HS-27A (cell line): ENCODE measurements at places on chromosomes 11 and 22.

DNA sequence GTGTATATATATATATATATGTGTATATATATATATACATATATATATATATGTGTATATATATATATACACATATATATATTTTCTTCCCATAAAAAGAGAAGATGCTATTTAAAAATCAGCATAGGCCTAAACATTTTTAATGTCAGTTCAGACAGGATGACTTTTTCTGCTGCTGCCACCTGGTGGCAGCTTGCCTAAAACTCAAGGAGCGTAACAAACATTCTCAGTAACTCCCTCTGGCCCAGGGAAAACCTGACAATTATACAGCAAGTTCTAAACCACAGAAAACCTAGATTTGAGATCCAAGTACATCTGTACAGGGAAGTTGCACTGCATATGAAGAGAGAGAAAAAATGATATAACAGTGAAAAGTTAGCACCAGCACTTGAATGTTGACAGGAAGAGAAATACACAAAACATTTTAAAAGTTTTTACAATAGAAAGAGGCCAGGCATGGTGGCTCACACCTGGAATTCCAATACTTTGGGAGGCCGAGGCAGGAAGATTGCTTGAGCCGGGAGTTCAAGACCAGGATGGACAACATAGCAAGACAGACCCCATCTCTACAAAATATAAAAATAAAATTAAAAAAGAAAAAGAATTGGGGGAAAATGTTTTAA, 16.6 kb downstream of the OR8A1 start:
- no peak for DNase-seq

DNA sequence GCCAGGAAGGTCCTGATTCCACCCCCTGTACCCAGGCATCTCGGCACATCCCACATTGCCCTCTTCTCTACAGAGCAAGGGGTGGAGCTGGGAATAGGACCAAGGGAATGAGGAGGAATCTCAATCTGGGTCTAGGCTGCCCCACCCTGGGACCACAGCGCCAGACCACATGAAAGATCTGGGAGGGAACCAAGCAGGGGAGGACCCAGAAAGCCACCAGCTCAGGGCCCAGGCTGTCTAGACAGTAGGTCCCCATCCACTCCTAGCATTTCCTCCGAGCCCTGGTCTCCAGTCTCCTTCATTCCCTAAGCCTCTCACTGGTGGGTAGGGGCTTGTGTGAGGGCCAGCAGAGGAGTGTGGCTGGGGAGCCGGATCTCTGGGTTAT, 11.6 kb downstream of the PHLDB1 start:
- DNase-seq, result no peak

GRCh38 chr11:313304-313786, 495 bp upstream of the IFITM1 start:
- no peak for DNase-seq

DNA sequence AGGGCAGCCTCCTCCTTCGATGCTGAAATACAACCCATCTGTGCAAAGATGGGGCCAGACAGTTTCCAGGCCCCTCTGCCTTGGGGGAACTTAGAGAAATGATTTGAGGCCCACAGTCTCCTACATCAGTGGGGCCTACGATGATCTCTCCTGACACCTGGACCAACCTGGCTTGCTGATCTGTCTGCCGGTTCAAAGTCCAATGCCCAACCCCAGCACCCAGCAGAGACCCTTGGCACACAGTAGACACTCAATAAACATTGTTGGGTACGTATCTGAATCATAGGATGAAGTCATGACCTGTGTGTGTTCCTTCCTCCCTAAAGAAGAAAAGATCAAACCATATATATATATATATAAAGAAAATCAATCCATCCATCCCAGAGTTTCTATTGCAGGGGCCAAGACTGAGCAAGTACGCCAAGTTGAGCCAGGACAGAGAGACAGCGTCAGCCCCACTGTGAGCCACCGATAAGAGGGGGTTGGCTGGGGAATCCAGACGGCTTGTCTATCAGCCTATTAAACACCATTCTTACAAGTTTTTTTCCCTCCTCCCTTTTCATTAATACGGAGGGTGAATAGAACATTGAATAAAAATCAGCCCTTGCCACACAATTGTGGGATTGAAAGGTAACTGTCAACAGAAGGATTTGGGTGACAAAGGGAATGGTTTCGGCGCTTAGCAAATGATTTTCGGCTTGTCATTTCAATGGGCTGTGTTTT, 244.1 kb downstream of the MN1 start:
- DNase-seq, result no peak

DNA sequence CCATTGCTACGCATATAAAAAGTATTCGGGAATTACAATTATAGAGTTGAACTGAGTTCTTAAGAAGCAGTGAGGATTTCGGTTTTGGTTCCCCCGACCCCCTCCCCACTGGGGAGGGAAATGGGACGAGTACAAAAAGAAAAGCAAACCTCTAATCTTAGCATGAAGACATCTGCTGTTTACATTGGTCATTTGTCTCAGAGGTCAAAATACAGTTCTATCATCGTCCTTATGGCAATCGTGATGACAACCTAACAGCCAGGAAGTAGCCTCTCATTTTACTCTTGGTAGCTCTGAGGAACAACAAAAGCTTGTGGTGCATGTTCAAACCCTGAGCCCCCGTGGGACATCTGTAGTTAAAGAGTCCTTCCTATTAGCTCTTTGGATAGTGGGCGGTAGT, 3.2 kb upstream of the PRSS23 start:
- DNase-seq, result no peak

DNA sequence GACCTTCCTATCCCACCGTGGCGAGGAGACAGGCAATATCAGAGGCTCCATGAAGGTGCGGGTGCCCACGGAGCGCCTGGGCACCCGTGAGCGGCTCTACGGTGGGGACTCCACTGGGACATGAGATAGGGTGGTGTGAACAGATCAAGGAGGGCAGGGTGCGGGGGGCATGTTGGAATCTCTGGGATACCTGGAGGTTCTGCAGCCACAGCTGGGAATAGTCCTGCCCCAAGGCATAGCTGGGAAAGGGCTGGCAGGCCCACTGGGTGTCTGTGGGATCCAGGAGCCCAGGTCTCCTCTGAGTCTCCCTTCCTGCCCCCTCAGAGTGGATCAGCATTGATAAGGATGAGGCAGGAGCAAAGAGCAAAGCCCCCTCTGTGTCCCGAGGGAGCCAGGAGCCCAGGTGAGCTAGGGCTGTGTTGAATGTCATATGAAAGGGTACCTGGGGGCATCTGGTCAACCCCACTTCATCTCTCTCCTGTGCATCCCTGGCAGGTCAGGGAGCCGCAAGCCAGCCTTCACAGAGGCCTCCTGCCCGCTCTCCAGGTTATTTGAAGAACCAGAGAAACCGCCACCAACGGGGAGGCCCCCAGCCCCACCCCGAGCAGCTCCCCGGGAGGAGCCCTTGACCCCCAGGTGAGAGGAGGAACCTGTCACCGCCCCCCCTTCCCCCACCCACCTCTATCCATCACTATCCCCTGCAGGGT, 8.5 kb downstream of the PHOX2A start:
- DNase-seq, result no peak

- DNase-seq, result peak; percentile 20
Observed at GRCh38 chr11:64810891-64811272, 531 bp upstream of the MEN1 start.

DNA sequence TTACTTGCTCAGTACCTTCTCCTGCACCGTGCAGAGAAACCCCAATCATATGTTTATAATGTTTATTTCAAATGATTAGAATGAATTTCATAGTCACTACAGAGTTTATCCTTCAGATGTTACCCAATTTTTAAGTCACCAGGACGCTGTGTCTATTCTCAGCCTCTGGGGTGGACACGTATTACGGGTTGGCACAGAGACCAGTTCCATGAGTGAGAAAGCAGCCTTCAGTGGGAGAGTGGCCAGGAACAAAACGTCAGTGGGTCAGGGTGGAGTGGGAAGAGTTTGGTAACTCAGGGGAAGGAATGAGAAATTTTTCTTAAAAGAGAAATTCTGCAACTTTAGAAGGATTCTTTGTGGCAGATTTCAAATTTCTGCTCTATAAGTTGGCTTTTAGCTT, 77.1 kb upstream of the MTMR2 start:
- DNase-seq, result no peak

- no peak for DNase-seq
Observed at GRCh38 chr22:32533265-32534111, 58.9 kb downstream of the FBXO7 start.

- no peak for DNase-seq
Observed at GRCh38 chr11:129611661-129612446, 203.8 kb upstream of the TMEM45B start.

- DNase-seq, result no peak
Observed at GRCh38 chr22:25744694-25745093, 2.7 kb downstream of the MYO18B start.

GRCh38 chr11:106233191-106233590, 155.7 kb downstream of the AASDHPPT start:
- DNase-seq, result no peak

- DNase-seq, result no peak
Observed at GRCh38 chr11:19954899-19955298, 205.4 kb downstream of the DBX1 start.

DNA sequence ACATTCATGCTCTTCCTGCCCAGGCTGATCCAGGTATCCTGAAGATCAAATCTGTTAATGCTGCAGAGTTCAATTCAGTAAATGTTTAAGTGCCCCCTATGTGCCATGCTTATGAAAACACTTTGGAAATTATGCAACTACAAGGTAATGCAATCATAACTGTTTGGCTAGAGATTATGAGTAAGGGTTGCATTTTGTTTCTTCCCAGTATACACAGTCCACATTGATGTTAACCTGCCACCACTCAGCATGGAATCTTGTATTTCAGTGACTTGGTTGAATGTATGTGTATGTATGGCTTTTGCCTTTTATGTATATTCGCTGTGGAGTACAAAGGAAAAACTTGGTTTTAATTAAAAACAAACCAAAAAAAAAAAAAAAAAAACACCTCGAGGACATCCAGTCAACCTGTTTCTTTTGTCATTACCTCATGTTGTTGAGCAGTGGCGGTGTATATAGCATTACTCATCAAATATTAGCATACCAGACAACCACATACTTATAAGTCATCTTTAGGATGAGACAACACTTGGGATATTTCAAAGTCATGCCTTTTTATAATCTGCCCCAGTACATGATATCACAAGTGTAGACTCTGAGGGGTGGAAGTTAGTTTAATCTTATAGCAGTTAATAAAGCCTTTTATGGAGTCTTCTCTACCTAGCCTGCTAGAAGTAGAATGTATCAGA, 86.1 kb upstream of the HORMAD2 start:
- no peak for DNase-seq

DNA sequence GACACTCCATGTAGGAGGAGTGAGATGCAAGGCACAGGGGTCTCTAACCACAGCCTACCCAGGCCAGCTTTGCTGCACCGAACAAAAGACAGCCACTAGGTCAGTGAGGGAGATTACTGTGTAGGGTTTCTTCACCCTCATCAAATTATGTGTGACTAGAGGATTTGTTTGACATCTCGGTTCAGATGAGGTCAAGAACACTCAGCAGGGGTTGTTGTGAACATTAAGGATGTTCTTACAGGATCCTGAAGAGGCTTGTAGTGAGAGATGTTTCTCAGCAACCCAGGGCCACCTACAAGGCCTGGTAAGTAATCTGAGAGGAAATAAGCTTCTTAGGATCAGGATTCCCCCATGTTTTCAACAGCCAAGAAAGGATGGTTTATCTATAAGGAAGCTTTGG, 202.1 kb downstream of the NXPE2 start:
- DNase-seq, result no peak

DNA sequence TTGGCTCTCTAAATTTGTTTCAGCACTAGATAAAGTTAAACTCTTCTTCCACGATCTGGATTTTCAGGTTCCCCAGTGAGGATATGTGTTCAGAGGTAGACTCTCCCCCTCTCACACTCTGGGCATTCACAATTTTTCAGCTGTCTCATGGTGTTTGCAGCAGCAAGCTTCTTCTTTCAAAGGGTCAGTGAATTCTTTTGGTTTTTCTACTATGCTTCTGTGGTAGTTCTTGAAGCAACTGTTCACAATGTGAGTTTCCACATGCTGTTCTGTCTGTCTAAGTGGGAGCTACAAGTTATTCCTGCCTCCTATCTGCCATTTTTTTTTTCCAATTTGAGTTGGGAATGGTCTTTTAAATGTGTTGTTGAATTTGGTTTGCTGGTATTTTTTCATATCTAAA, 25.4 kb downstream of the CNTF start:
- DNase-seq, result no peak

- no peak for DNase-seq
Observed at GRCh38 chr11:36509201-36509639, 852 bp downstream of the TRAF6 start.

- DNase-seq, result no peak
Observed at GRCh38 chr11:43983221-43983810, 40.9 kb downstream of the C11orf96 start.

- DNase-seq, result no peak
Observed at GRCh38 chr11:41309716-41310115, 149.7 kb downstream of the LRRC4C start.

DNA sequence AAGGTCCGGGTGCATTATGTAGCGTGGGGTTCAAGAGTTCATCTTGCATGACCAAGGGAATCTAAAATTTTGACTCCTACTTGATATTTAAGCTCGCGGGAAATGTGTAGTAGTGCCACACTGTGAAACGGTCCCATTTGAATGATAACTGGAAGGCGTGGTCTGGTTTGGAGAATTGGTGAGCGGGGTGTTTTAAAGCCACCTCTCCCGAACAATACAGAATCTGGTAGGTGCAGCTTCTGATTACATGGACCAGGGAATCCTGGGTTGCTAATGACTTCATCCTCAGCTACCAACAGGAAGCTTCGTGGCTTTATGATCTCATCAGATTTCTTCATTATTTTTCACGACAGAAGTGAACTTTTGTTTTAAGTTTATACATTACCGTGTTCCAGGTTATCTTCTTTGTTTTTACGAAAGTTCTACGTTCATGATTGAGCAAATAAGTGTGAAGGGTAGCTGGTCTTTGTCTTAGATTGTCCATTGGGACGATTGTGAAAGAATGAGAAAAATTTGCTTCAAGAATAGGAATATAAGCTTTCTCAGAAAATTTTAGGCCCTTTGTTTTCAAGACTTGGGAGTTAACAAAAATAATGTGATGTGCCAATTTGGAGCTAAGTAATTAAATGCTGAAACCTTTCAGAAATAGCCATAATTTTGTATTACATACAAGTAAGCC, 1.7 kb downstream of the QSER1 start:
- DNase-seq, result peak; percentile 64

- no peak for DNase-seq
Observed at GRCh38 chr11:36356201-36356600, 60.1 kb downstream of the PRR5L start.

DNA sequence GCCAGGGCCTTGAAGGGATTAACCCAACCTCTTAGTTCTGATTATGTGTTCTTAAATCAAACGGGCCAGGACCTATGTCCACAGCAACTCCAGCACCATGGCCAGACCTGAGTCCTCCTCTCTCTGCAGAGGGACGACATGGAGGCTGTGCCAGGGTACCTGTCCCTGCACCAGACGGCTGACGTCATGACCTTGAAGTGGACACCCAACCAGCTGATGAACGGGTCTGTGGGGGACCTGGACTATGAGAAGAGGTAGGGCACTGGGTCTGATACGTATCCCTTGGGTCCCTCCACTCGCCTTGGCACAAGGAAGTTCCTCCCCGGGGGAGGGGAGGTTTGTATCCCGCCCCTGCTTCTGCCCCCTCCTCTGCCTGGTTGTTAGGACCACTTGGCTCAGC, 53.6 kb downstream of the SGSM1 start:
- no peak for DNase-seq
